ENCODE measurements at places on chromosomes 12 and 14. TPM values are rescaled to one million over a fixed set of nuclear protein-coding genes. Genes with fewer than 3 reads are reported as not detected.
A peak's percentile ranks its signal among the peaks of the same experiment; 100 is the strongest.

GRCh38 chr12:1835211-1836131 is 15.1 kb downstream of the LRTM2 start:
- no peak for DNase-seq

GRCh38 chr12:89873745-89874144 is 165.1 kb upstream of the ATP2B1 start:
- no peak for DNase-seq

The RNASE2 gene
- total RNA-seq: not detected

DNA sequence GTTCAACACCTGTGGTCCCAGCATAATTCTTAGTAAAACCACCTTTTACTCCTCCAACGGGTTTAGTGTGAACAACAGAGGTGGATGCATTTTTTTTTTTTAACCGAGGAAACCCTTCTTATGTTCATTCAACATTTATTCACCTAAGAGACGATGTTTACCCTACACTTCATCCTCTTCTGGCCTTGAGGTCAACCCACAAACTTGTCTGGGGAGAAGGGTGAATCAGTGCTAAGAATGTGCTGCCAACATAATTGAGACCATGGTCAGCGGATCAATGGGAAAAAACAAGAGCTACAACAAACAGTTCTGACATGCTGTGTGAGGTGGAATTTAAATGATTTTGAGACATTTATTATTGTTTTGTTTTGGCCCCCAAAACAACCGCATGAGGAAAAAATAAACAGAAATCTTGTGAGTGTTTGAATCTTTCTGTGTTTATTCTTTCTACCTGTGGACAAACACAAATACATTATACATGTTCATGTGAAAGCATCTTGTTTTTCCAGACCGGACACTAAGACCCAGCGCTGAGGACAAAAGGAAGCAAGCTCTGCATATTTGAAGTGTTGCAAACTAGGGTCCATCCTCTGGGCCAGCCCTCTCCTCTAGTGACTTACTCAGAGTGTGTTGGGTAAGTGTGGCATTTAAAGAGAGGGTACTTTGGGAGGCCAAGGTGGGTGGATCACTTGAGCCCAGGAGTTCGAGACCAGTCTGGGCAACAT is 5.1 kb upstream of the USP30 start:
- no peak for DNase-seq

DNA sequence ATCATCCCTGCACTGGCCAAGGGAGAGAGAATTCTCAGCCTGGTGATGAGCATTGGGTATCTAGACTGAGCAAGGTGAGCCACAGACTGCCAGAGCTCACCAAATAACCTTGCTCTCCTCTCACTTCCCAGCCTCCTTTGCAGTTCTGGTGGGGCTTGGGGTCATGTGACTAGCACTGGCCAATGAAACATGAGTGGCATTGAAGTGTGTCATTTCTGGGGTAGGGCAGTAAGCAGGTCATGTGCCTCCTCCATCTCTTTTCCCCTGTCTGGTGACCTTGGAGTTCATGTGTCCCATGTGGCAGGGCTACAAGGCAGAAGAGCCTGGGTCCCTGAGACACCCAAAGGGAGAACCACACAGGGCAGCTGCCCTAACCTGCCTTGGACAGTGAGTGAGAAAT is 3.6 kb upstream of the KRT72 start:
- DNase-seq: no peak

GRCh38 chr12:87020071-87020470 is 763.9 kb upstream of the MGAT4C start:
- no peak for DNase-seq

DNA sequence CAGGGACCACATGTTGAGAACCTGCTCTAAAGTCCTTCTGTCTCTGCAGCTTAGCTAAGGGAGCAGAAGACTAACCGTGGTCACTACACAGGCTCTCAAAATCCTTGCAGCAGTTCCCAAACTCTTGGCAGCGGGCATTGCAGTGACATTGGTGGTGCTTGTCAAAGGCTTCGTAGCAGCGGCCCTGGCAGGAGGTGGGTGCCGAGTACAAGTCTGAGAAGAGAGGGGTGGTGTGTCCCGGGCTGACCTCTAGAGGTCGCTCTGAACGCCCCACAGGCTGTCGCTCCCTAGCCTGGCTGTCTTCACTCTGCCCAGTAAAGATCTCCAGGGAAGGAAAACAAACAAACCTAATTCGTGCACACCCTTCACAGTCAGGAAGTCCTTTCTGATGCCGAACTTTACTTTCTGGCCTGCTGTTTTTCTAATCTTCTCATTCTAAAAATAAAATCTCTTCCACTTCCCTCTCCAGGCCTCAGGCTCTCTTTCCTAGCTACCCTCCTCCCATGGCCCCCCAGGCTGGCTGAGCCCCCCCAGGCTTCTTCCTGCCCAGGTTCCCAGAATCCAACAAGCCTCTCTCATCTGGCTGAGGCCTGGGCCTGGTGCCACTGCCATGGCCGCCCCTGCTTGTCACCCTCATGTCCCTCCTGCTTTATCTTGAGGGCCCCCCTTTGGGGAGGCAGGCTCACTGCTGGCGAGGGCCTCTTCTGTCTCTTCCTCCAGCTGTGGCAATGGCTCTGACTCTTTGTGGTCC is 7.7 kb downstream of the ENDOU start:
- peak; percentile 73 for DNase-seq

- DNase-seq: no peak
These were observed 62.7 kb downstream of the CHST11 start for GRCh38 chr12:104519190-104520019.

The CRACR2A gene
- 4.9 TPM for total RNA-seq

- DNase-seq: no peak
These were observed 31.7 kb downstream of the LRTM2 start for GRCh38 chr12:1852076-1852475.

Data from NCI-H460 (cell line).